ENCODE measurements at places on chromosomes 1 and 21.

DNA sequence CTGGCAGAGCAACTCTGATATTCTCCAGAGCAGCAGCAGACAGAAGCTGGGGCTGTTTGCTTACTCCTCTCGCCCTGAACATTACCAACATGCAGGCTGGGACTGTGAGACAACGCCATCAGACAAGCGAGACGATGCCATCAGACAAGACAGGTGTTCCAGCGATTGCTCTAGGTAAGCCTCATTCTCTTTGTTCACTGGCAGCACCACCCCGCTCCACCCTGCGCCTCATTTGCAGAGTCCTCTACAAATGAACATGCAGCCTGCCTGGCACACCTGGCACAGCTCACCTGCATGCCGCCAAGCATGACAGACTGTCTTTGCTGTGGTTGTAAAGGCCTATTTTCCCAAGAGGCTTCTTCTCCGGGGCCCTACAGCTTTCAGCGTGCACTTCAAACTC, 346.2 kb downstream of the SMYD3 start:
- no peak for DNase-seq

GRCh38 chr1:29785554-29785953, 549.2 kb downstream of the PTPRU start:
- DNase-seq: no peak

DNA sequence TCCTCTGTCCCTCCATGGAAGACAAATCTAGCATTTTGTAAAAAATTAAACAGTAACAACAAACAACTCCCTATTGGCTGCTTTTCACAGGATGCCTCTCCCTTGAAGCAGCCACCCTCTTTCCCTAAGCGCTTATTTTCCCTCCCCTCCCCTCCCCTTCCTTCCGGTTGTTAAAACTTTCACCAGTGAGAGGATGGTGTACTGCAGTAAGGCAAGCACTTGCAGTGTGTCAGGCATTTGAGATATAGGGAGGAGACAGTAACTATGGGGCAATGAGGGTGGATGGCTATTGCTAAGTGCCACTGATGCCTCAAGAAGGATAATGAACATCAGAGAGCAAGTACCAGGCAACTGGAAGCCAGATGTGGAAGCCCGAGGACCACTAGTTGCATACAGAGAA, 19.1 kb upstream of the KIAA1614 start:
- no peak for DNase-seq

DNA sequence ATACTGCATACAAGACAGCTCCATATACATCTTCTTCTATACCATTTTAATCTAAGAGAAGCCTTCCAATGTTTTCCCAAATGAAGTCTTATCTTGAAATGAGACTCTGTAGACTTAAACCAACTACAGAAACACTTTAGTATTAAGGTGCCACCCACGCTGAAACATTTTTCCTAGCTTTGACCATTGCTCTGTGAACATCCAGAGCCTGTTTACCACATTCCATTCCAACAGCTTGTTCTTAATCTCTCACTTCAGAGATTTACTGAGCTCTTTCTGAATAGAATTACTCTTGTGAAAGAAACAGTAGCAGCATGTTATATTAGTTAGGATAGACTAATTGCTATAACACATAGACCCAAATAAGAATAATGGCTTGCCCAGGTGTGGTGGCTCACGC, 19.6 kb upstream of the POGZ start:
- DNase-seq: no peak

GRCh38 chr1:62317021-62317768, 2.0 kb downstream of the KANK4 start:
- DNase-seq: no peak

GRCh38 chr1:162131400-162132321, 62.2 kb downstream of the NOS1AP start:
- DNase-seq: no peak

DNA sequence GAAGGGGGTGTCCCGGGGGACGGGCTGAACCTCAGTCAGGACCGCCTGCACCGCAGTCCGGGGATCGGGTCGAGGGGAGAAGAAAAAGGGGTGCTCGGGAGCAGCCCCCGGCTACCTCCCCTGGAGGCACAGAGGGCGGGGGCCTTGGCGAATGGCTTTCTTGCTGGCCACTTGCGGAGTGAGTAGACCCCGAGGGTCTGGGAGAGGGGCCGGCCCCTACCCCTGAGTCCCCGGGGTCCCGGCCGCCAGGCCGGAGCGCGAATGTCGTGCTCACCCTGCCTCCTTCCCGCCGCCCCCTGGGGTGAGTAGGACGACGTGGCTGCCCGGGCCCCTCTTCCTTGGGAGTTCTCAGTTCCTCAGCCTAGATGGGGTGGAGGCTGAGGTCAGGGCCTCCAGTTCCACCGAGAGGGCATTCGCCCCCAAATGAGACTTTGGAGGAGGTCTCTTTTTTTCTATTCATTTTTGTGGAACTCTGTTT, 113.0 kb downstream of the OSBPL9 start:
- no peak for DNase-seq

DNA sequence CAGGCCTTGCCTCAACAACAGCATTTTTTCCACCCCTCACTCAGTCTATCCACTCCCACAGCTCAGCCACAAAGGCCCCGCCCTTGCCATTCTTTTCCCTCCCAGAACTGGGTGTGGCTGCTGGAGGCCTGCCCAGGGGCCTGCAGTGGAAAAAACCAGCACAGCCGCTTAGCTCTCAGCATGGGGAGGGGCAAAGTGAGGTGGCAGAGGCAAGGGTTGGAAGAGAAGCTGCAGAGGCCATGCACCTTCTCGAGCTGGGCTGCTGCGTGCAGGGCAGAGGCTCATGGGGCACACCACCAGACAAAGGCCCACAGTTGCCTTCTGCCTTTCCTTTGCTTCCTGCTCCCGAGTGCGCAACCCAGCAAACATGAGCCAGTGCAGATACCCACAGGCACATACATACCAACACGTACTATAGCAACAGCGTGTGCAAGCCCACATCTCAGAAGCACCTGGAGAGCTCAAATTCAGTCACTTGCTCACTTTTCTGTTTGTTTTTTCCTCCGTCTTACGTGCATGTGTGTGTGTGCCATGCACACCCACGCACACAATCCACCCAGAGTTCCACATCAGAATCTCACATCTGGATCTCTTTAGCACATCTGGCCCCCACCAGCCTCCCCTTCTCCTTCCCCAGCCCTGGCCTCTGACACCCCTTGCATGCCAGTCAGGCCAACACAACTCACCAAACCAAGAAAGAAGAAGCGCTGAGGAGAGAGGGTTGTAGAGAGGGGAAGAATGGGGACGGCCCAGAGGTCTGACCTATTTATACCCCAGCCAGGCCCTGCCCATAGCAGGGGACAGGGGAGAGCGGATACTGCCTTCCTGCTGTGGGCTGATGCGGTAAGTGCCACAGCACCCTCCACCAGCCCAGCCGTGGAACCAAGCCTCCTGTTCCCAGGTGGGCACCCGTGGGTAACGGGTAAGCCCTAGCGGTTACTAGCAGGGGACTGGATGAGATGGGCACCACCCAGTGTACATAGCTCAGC, at the start of gene S100A4:
TSS of gene S100A4 (minus strand) at position 740 of the 989 bp plus-strand sequence. CDS start 1,012 bp downstream, outside the sequence.
- peak; percentile 89 for DNase-seq

DNA sequence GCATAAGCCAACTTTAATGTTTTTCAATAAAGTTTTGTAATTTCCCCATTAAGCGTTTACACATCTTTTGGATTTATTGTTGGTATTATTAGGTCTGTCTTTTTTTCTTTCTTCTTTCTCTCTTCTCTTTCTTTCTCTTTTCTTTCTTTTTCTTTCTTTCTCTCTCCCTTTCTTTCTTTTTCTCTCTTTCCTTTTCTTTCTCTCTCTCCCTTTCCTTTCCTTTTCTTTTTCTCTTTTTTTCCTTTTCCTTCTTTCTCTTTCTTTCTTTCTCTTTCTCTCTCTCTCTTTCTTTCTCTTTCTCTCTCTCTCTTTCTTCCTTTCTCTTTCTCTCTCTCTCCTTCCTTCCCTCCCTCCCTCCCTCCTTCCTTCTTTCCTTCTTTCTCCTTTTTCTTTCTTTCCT, 31.3 kb downstream of the ERRFI1 start:
- DNase-seq: no peak

- no peak for DNase-seq
These were observed 54.4 kb downstream of the MPZL1 start for GRCh38 chr1:167776151-167776550.

GRCh38 chr21:33281096-33281652, 15.0 kb downstream of the IL10RB start:
- DNase-seq: no peak

DNA sequence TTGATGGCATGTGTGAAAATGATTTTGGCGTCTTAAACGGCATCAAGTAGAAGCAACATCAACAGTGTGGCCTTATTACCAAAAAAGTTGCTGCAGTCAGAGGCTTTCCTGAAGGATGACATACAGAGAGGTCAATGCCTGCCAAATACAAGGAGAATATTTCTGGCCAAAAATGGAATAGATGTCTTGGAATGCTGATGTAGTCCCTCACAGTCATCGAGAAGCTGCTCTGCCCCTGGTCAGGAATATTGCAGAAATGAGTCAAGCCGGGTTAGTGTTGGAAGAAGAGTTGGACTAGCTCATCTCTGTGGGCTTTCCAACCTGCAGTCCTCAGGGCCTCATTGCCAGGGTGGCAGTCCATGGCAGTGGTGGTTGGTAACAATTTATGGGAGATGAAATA, 42.1 kb downstream of the NOS1AP start:
- DNase-seq: no peak

- no peak for DNase-seq
These were observed at the start of gene NPPA for GRCh38 chr1:11847667-11848372. Gene NPPA (minus strand): TSS chr1:11847783. CDS start chr1:11847684, 99 bp downstream.

GRCh38 chr1:55519937-55520683, 304.9 kb upstream of the USP24 start:
- no peak for DNase-seq

DNA sequence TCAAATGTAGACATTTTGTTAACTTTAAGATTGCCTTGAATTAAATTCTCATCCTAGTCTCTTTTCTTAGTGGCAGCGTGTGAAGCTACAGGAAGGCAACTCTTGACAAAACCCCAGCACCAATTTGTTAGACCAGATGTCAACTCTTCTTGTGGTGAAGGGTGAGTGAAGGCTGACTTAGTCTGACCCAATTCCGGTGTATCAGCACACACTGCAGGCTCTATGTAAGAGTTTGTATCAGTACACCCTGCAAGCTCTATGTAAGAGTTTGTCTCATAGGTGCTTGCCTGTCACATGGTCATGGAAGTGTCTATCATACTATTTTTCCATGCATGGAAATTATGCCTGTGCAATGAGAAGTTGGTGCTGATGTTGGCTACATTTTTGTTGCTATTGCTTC, 16.8 kb downstream of the CR2 start:
- DNase-seq: peak; percentile 23

GRCh38 chr21:41052820-41053555, 115.0 kb upstream of the BACE2 start:
- no peak for DNase-seq

GRCh38 chr1:17886386-17886785, 131.3 kb downstream of the ACTL8 start:
- no peak for DNase-seq

DNA sequence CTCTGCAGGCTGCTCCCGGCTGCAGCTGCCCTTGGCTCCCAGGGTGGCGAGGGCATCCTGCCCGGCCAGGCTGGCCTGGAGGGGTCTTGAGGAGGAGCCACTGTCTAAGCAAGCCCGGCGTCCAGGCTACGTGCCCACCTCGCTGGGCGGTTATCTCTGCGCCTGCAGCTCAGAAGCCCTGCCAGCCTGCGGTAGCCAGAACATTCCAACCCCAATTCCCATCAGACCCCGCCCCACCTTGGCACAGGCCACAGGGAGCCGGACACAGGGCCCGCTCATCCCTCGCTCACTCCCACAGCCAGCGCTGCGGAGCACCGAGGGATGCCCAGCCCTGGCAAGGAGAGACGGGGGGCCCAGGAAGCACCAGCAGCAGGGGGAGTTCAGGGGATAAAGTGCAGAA, 53.9 kb downstream of the MEGF6 start:
- no peak for DNase-seq

DNA sequence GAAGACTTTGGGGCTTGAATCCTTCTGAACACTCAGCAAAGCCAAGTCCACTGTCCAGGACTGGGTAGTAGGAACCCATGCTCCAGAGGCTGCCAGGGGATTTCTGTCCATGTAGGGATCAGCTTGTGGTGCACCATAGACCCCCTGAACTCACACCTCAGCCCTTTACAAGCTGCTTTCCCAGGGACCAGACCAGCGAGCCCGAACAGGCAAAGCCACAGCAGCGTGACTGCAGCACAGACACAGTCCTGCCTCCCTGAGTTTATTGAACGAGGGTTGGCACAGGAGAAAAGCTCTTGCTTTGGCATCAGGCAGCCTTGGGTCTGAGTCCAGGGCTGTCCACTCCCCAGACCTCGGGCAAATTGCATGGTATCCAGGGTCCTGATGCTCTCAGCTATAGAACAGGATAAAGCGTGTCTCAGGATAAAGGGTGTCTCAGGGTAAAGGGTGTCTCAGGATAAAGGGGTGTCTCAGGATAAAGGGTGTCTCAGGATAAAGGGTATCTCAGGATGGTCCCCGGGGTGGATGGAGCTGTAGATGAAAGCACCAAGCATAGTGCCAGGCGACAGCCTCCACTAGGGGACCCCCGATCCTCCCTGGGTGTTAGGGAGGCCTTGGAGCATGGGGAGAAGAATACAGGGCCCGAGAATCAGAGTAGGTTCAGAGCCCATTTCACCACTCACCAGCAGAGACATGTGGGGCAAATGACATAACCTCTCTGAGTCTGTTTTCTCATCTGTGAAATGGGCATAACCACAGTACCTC, 648.8 kb downstream of the NPHP4 start:
- DNase-seq: no peak

DNA sequence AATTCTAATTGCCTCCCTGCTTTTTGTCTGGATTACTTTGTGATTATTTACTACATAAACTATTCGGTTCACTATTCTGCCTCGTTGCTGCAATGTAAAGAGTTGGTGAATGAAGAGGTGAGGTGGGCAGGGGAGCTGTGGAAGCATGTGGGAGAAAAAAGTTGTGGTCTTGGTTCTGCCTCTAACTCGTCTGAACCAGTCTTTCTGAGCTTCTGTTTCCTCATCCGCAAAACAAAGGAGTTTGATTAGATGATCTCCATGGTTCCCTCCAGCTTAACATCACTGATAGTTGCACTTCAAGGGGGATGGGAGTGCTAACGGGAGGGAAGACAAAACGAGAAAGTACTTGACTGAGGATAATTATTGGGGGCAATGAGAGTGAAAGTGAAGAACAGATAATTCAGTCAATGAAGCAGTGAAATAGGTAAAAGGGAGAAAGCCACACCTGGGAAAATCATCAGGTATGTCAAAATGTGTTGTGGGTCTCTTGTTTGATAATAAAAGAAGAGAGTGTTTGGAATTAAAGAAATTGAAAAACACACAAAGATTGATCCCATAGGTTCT, 26.2 kb upstream of the UHMK1 start:
- DNase-seq: no peak

- peak; percentile 51 for DNase-seq
These were observed 1.4 kb upstream of the C1QC start for GRCh38 chr1:22641906-22642636.

- DNase-seq: no peak
These were observed 19.3 kb upstream of the ZNF326 start for GRCh38 chr1:89975540-89976125.

GRCh38 chr1:33268927-33269610, 12.8 kb downstream of the ZNF362 start:
- no peak for DNase-seq

DNA sequence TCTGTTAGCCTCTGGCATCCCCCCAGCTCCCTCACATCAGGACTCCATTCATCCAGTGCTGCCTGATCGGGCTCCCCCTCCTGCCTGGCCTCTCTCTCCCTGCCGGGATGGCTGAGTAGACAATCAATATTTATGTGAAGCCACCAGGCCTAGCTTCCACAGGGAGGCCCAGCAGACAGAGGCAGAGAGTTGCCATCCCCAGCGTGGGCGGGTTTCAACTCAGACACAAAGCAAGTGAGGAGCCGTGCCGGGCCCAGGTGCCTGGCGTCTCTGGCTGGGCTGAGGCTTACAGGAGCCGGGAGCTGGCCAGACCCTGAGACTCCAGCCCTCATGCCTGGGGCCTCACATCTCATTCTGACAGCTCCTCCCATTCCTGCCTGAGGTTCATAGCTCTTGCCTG, 34.5 kb upstream of the ATP2B4 start:
- no peak for DNase-seq

Data from CD4-positive, alpha-beta T cell treated with Interferon alpha-2 for 1 hour (primary cell).